ENCODE measurements at places on chromosomes 1 and 21.

GRCh38 chr1:67987046-67987799, 63.2 kb downstream of the DIRAS3 start:
- no peak for DNase-seq

DNA sequence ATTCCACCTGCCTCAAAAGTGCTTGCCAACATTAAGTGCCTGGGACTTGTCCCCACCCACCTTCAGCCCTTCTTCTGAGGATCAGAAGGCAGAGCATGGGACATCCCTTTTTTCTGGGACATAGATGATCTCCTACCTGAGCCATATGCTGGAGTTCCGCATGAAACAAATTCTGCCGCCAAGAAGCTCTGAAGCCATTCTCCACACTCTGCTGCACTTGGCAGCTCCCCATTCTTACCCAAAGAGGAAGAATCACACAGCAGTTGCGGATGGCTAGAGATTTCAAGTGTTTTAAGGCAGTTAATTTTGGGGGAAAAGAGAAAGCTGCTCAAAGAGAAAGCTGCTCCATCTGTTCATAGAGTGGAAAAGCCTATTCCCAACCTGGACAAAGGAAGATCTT, 197.3 kb upstream of the COA6 start:
- DNase-seq, result no peak

- no peak for DNase-seq
Observed at GRCh38 chr1:77620273-77620672, 62.2 kb downstream of the ZZZ3 start.

DNA sequence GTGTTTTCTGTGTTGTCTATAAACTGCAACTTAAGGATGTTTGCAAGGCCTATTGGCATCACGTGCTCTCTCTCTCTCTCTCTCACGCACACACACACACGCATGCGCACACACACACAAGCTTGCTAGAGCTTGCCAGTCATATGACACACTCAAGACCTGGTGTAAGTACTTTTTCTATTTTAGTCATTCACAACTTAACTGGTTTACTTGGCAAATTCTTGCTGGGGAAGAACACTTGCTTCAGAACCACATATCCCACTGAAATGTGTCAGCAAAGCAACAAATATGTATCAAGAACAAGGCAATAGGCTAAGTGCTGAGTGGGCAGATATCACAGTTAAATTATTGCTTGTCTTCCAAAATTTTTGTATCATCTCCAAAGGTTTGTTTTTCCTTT, 107.8 kb downstream of the DISC1 start:
- no peak for DNase-seq

- peak; percentile 28 for DNase-seq
Observed at GRCh38 chr1:227917081-227917950, 30.4 kb downstream of the WNT9A start.

DNA sequence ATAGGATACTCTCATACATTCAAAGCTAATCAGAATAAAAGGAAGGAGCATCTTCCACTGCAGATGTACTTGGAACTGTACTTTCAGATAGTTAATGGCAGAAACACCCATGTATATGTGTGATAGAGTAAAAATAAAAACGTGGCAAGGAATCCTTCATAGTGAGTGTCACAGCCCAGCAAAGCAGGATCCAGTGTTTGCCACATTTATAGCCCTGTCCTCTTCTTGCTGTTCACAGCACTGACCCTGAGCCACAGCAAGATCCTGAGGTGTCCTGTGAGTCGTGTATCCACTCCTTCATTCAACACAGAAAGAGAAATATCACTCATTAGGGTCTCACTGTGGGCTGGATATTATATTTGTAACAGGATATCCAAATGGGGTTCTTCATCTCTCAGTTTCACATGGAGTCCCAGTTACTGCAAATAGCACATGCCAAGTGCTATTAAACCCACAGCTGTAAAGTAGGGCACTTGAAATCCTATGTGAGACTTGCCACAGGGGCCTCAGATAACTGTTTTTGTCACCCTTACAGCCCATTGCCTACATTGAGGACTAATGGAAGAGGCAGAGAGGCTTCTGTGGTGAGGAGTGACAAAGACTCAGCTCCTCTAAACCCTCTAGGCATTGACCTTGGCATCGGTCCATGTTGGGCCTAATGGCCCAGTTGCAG, 41.3 kb downstream of the CYP2J2 start:
- no peak for DNase-seq

DNA sequence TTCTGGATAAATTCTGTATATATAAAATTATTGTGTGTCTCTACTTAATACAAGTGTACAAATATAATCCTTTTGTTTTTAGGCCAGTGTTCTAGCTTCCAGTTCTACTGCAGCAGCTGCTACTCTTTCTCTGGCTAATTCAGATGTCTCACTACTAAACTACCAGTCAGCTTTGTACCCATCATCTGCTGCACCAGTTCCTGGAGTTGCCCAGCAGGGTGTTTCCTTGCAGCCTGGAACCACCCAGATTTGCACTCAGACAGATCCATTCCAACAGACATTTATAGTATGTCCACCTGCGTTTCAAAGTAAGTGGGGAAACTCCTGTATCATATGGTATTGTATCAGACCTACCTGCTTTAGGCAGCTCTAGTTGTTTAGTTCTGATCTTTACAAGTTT, 21.3 kb upstream of the OLFML3 start:
- DNase-seq, result no peak

- DNase-seq, result no peak
Observed at GRCh38 chr1:216815260-216816131, 92.3 kb upstream of the ESRRG start.

- no peak for DNase-seq
Observed at GRCh38 chr1:228918335-228918734, 183.1 kb downstream of the RHOU start.

- no peak for DNase-seq
Observed at GRCh38 chr1:220666349-220666748, 23.8 kb upstream of the C1orf115 start.

- no peak for DNase-seq
Observed at GRCh38 chr1:37032660-37033354, 1.5 kb downstream of the GRIK3 start.

DNA sequence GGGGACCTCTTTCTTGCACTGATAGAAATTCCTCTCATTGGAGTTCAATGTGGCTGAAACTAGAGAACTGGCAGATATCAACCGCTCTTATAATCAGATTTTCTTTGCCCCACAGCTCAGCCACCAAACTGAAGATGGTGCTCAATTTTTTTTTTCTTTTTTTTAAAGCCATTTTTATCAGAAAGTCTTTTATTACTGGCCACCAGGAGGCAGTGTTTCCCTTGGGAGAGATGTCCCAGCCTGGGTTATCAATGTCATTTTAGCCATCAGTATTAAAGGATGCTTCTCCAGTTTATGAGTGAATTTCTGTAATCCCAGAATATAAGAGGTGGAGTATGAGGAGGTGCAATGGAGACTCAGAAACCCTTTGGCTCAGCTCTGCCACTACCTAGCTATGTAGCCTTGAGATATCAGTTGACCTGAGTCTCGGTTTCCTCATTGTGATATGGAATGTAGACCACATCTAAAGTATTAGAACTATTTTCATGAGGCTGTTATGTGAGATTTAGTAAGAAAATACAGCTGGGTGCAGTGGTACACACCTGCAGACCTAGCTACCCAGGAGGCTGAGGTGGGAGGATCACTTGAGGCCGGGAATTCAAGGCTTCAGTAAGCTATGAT, 27.6 kb downstream of the CD244 start:
- DNase-seq, result no peak

All from C1 segment of cervical spinal cord (tissue), 14 donors.